NCI-H1694 treated with DMSO at 0.1 percent for 48 hours (cell line): ENCODE measurements at places on chromosomes 11 and 22.

- no peak for DNase-seq
These were observed 84.8 kb upstream of the ZBED5 start for GRCh38 chr11:10942620-10943019.

DNA sequence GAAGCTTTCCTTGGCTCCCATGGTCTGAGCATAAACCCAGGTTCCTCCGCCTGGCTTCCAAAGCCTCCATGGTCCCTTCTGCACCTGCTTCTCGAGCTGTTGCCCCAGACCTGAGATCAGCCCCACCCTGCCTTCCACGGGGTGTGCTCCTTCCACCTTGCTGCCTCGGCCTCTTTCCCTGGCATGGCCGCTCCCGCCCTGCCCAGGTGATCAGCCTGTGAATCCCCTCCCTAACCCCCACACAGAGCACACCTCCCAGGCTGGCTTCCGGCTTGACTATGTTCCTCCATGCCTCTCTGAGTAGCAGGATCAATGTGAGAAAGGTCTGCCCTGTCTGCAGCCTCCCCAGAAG, 2.7 kb upstream of the PPP6R3 start:
- DNase-seq: no peak

GRCh38 chr22:45475851-45476514, 26.7 kb upstream of the FBLN1 start:
- DNase-seq: no peak

DNA sequence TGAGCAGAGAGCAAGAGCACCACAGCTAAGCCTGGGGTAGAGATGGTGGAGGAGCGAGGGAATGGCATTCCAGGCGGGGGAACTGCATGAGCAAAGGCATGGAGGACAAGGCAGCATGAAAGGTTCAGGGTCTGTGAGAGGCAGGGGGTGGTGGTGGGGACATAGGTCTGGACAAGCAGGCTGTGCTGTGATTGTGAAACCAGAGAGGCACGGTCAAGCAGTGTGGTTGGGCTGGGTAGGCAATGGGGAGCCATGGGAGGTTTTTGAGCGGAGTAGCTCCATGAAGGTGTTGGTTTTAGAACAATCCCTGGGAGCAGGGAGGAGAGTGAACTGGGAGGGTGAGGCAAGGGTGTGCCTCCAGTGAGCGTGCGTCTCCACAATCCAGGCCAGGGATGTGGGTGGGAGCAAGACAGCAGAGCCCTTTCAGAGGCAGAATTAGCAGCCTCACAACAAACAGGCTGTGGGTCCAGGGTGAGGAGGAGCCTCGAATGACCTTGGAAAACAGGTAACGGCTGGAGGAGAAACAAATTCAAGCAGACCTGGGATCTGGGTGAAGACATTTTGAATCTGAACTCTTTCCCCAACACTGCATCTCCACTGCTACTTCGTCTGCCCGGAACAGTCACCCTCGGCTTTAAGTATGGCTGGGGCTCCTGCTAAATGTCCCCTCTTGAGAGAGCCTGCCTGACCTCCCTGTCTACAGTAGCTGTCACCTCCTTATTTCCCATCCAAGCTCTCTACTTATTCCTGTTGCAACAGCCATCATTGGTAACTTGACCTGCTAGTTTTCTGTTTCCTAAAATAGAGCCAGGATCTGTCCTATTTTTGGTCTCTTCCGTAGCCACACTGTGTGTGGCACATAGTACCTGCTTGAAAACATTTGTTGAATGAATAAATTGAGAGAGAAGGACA, 27.0 kb upstream of the TSPAN18 start:
- DNase-seq: no peak

DNA sequence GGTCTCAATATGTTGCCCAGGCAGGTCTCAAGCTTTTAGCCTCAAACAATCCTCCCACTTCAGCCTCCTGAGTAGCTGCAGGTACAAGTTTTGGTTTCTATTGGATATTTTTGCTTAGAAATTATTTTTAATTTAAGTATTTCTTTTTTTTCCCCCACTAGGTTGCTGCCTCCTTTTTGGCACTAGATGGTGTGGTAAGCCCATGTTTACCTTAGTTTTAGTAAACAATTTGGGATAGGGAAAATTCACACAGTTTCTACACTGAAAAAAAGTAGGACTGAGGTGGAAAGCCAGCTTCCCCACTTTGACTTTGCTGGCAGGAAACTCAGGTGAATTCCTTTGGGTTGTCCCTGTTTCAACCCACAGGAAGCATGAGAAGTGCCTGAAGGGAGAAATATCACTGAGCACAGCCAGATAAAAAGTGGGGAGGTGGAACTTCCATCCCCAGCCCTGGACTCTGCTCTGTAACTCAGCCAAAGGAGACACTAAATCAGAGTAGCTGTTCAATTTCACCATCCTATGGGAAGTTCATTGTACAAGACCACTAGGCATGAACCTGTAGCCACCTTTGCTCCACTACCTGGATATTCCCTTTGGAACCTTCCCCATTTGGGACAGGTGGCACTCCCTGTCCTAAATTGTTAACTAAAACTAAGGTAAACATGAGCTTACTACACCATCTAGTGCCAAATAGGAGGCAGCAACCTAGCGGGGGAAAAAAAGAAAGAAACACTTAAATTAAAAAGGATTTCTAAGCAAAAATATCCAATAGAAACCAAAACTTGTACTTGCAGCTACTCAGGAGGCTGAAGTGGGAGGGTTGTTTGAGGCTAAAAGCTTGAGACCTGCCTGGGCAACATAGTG, 154.4 kb upstream of the FAT3 start:
- no peak for DNase-seq

DNA sequence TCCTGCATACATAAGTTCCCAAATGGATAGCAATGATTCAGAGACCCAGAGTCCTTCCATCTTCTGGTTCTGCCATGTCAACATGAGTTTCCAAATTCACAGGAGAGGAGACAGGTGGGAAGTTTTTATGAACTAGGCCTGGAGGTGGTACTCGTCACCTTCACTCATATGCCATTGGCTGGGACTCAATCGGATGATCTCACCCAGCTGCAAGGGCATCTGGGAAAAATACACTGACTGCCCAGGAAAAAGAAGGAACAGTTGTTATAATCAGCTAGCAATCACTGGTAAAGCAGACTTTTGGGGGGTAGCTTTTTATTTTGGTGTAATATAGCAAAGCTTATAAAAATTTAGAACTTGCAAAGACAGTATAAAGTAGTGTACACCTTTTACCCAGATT, 83.9 kb downstream of the OTOG start:
- DNase-seq: no peak

- no peak for DNase-seq
These were observed 31.6 kb upstream of the ARHGAP32 start for GRCh38 chr11:129223701-129224149.

DNA sequence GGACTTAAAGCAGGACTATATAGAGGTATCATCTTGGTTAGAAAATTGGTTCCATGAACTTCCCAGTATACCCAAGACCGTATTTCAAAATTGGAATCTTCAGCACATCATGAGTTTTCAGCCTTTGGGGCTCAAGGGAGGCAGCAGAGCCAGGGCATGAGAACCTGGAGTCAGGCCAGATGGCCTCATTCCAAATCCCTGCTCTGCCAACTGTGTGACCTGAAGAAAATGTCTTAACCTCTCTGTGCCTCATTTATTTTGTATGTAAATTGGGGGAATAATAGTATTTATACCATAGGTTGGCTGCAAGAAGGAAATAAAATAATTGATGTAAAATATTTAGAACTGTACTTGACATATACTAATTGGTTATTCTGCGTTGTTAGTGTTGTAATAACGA, 987.6 kb downstream of the TBC1D22A start:
- no peak for DNase-seq

DNA sequence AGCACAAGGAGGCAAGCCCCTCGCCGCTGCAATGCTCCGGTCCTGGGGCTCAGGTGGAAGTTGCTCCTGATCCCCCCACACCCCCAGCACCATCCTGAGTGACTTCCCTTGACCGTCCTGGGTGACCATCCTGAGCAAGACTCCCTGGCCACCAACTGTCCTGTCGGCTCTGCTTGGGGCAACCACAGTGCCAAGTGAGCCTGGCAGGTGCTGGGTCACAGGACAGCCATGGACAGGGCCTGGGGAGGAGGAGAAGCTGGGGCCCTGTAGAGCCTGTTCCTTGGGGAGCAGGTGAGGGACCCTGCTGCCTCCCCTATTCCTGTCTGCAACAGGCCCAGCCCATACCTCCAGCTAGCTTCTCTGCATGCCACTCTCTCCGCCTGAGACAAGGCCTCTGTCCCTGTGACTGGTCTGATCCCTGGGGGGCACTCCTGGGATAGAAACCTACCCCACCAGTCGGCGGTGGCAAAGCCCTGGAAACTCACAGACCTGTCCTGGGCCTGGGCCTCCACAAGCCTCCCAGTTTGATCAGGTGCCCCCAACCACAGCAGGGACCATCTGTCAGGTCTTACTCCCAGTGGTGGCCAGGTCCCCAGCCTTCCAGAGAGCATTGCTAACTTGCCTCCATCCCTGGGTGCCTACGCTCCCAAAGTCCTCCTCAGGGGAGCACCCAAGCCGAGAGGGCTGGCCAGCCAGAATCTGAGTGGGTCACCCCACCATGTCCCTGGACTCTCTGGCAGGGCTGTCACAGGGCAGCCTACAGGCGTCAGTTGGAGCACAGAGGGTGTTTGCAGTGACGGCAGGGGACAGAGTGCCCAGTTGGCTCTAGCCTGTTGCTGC, 68.7 kb upstream of the WNT7B start:
- DNase-seq: no peak

DNA sequence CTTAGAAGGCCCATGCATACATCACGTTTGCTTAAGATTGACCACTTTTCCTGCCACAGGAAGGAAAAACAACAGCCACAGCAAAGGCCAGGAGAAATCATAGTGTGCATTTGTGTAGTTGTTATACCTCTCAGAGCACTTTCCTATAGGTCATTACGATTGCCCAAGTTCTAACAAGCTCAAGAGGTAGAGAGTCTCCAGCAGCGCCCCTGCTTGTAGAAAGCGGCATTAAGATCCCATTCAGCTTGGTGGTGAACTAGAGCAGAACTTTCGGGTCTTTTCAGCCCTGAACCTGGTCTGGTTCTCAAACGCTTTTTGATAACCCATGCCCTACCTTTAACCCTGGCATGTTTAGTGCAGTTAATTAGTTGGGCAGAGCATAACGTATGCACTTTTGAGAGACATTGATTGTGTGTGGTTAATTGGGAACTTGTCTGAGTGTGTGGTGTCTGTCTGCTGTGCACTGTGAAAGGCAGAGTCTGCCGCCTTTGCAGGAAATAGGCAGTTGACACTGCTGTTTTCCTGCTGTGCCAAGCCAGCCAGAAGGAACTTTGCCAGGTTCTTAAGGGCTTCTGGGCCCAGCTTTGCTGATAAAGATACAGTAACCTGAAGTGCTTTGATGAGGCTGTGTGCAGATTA, 109.9 kb upstream of the CLMP start:
- DNase-seq: no peak
